ENCODE measurements at places on chromosomes 5 and 9.

- no peak for DNase-seq
These were observed 803.8 kb upstream of the ZNF608 start for GRCh38 chr5:125550274-125550673.

- no peak for DNase-seq
These were observed 575.8 kb upstream of the CLINT1 start for GRCh38 chr5:158434749-158435148.

- DNase-seq, result no peak
These were observed at the start of gene CDH6 for GRCh38 chr5:31193591-31194467. CDH6 (plus strand) TSS chr5:31193686; CDS start chr5:31267474, 73,788 bp downstream.

DNA sequence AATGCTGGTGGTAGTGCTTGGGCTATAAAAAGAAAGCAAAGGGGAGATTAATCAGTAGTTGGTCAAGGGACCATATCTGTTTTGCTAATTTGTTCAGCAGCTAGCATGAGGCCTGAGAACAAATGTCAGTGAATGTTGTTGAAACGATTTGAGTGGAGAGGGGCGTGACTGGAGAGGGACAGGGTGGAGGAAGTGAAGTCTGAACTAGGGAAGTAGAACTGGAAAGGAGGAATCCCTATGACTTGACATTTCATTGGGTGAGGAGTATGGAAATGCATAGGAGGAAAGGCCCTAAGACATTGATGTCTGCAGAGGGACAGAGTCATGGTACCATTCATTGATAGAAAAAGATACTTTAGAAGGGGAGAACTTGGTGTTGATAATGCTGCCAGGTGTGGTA is 19.7 kb downstream of the TLE4 start:
- DNase-seq, result no peak

- DNase-seq, result no peak
These were observed 2.6 kb downstream of the IER5L start for GRCh38 chr9:129175515-129175824.

Data from activated T-cell treated with anti-CD3 and anti-CD28 coated beads for 24 hours (primary cell).